ENCODE measurements at places on chromosomes 5 and 9.

GRCh38 chr9:113011911-113012381 is at the start of gene ZNF883:
Gene ZNF883, minus strand, starts transcription at chr9:113012192.
- DNase-seq, result peak; percentile 26

DNA sequence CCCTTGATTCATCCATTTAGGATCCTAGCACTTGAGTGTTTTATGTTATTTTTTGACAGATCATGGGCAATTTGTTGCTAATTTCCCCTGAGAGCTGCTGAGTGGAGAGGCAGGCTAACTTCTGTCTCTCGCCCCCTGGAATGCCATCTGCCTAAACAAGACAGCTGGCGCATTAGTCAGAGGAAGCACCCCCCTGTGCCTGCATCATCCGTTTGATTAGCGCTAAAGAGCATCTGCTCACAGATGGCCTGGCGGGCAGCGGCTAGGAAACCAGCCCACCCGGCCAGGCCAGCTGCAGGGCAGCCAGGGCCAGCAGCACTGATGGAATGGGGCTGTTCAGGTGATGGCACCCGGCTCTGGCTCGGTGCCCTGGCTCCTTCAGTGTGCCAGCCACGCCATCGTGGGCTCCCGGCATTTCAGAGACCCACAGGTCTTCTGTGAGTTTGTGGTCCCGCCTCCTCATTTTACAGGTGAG is 22.9 kb upstream of the ASS1 start:
- DNase-seq, result no peak

DNA sequence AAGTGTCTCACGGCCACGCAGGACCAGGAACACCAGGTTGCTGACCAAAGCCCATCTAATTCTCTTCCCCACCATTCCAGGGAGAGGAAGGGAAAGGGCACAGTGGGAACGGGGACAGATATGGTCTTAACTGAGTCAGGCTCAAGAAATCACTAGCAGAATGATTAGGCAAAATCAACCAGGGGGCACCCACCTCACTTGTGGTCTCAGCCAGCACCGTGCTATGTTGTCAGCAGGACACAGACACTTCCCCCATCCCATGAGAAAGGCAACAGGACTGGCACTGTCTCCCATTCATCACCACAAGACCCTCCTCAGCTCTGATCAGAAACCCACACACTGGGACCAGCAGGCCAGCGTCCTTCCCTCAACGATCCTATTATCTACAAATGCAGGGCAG is 2.9 kb downstream of the BICD2 start:
- no peak for DNase-seq

GRCh38 chr5:116856271-116856670 is 281.6 kb upstream of the SEMA6A start:
- DNase-seq, result no peak

- no peak for DNase-seq
Measured at GRCh38 chr9:102650896-102651295, 344.2 kb upstream of the CYLC2 start.

GRCh38 chr5:39266442-39266841 is 47.1 kb upstream of the FYB1 start:
- no peak for DNase-seq

DNA sequence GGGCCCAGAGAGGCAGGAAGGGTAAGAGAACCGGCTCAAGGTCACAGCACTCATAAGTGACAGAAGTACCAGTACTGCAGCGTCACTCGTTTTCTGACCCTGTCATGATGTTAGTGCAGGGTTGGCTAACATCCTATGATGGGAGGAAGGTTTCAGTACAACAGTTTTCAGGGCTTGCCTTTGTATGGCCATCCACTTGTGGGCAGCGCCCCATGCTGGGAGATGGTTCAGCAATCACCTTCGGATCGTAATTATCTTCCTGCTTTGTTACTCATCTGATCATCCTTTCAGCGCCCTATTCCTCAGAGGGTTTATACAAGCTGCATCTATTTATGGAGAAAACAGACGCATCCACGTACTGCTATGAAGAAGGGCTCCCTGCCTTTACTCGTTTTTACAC is 2.4 kb downstream of the MAP1B start:
- DNase-seq, result no peak

DNA sequence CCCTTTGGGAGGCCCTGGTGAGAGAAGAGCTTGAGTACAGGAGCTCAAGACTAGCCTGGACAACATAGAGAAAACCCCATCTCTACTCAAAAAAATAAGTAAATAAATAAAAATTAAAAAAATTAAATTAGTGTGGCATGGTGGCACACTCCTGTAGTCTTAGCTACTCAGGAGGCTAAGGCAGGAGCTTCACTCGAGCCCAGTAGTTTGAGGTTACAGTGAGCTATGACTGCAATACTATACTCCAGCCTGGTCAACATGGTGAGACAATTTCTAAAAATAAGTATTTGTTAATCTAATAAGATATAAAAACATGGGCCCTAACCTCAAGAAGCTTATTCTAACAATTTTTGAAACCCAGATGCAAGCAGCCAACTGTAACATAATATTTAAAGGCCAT is 7.6 kb downstream of the RNF38 start:
- DNase-seq, result no peak

DNA sequence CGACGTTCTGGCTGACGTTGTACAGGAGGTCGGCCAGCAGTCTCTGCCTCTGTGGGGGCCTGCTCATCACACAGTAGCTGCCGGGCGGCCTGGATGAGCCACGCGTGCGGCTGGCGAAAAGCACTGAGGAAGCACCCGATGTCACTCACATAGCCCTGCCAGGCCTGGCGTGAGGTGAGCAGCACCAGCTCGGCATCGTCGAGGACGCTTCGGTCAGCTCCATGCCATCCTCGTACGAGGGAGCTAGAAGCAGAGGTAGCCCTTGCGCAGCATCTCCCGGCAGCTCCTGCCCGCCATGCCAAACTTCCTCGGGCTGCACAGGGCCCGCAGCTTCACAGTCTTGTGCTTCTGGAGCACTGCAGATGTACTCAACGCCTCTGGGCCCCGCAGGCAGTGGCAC is 6.2 kb downstream of the NDUFB6 start:
- no peak for DNase-seq
